DMS53 (cell line): ENCODE measurements at places on chromosomes 1 and 21.
A peak's percentile ranks its signal among the peaks of the same experiment; 100 is the strongest.

DNA sequence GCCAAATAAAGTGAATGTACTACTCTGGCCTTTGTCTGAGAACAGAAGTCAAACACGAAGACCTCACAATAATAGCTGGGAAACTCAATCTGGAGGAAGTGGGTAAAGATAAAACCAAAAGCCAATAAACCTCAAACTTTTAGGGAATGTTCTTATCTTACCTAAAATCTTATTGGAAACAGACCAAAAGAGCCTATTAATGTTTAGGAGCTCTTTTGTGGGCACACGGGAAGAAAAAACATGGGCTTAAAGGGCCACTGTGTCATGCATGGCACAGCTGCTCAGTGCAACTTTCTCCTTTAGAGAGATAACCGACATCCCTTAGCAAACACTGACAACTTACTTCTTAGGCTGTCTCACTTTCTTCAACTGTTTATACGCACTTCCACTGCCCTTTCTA is 16.1 kb downstream of the EIF2B3 start:
- no peak for DNase-seq

GRCh38 chr1:24558902-24559791 is 3.3 kb downstream of the NCMAP start:
- DNase-seq, result peak; percentile 91

DNA sequence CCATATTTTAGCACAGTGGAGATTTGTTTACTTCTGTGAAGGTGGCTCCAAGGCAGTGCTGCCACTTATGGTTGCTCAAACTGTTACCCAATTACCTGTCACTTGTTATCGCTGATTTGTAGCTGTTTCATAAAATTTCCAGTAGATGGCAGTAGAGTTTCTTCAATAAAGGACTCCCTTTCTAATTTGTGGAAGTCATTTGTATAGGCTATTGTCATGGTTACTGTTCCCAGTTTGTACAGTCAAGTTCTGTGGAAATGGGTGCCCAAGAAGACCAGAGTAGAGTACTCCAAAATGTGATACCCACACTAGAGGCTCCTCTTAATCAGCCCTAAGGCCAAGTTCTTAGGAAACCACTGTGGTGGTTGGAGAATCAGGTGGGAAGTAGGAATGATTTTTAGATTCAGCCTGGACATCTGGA is 186.1 kb downstream of the CLEC20A start:
- peak; percentile 91 for DNase-seq

- DNase-seq, result no peak
Measured at GRCh38 chr1:157034137-157034800, 11.3 kb downstream of the ARHGEF11 start.

DNA sequence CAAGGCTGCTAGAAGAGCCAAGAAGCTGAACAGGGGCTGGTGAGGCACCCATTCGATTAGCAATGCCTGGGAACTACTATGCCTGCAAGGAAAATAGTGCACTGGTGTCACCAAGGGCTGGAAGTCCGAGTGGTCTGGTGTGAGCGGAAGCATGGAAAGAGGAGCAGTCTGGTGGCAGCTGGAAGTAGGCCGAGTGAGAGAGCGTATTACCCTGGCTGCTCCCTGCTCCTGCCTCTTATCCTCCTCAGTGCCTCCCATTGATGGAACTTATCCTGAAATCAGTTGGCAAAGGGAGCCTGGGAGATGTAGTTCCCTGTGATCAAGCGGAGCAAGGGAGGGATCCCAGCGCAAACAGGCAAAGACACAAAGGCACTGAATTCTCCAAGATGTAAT is 9.6 kb downstream of the SMAP2 start:
- DNase-seq, result no peak

GRCh38 chr1:89309828-89310227 is 37.2 kb upstream of the GBP5 start:
- peak; percentile 31 for DNase-seq

DNA sequence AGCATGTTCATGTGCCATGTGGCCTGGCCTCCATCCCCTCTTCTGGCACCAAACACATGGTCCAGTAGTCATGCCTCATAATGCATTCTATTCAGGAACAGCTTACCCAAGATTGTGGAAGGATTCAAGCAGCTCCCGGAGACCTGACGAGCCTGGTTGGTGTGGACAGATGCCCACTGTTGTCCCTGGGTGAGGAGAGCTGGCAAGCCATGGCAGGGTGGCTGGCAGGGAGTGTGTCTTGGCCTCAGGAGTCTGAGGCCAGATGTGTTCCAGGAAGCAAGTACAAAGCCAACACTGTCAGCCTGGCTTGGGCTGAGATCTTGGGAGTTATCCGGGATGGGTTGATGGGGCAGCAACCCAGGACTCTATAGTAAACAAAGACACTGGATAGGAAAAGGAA is 7.3 kb upstream of the FABP3 start:
- DNase-seq, result no peak

DNA sequence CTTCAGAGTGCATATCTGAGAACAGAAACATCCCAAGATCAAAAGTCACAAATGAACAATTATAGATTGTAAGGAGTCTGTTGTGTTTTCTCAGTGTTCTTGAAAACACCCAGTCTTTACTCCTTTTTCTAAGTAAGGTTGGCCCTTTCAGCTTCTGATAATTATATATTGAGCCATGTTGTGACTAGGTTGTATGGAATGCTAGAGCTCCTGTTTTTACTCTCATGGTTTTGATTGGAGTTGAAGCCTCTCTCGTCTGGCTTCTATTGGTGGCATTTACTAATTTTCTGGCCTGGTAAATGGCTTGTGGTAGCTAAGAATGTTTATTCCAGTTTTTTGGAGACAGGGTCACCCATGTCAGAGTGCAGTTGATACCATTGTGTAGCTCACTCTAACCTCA is 84.7 kb downstream of the NDUFS5 start:
- no peak for DNase-seq

GRCh38 chr21:46128106-46128932 is 27.1 kb downstream of the FTCD start:
- DNase-seq, result no peak

GRCh38 chr1:115258302-115258866 is 79.7 kb downstream of the NGF start:
- peak; percentile 42 for DNase-seq
